B cell (primary cell): ENCODE measurements at places on chromosomes 6 and 20. TPM values are rescaled to one million over a fixed set of nuclear protein-coding genes. Genes with fewer than 3 reads are reported as not detected.

GRCh38 chr6:37368961-37369320, 15.2 kb downstream of the RNF8 start:
- no peak for DNase-seq

GRCh38 chr6:139531148-139532115, 157.0 kb upstream of the CITED2 start:
- DNase-seq = no peak

DNA sequence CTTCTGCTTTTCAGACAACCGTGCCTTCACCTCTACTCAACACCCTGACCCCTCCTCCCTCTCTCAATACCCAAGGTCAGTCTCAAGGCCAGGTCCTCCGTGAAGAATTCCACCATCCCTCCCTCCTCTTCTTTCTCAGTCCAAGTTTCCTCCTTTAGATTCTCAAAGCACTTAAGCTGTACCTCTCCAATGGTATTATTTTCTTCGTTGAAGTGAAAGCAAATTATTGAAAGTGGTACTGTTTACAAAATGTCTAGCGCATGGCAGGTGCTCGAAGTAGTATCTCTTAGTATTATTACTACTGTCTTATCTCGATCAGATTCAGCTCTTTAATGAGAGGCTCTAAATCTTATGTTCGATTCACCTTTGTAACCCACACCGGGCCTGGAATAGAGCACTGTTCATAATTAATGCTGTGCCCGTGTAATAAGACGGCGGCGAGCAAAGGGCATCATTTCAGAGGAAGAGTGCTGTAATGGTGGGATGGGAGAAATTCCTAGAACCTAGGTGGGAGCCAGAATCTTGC, 593 bp upstream of the RALGAPB start:
- no peak for DNase-seq

- no peak for DNase-seq
Observed at GRCh38 chr6:606829-607379, 50.0 kb downstream of the HUS1B start.

GRCh38 chr6:9315966-9316650, 880.8 kb upstream of the SLC35B3 start:
- DNase-seq = no peak

- no peak for DNase-seq
Observed at GRCh38 chr6:42727087-42727611, 4.8 kb upstream of the PRPH2 start.

GRCh38 chr6:143505111-143505510, 6.4 kb downstream of the FUCA2 start:
- DNase-seq = no peak

- no peak for DNase-seq
Observed at GRCh38 chr20:19974630-19975435, 42.3 kb upstream of the NAA20 start.

DNA sequence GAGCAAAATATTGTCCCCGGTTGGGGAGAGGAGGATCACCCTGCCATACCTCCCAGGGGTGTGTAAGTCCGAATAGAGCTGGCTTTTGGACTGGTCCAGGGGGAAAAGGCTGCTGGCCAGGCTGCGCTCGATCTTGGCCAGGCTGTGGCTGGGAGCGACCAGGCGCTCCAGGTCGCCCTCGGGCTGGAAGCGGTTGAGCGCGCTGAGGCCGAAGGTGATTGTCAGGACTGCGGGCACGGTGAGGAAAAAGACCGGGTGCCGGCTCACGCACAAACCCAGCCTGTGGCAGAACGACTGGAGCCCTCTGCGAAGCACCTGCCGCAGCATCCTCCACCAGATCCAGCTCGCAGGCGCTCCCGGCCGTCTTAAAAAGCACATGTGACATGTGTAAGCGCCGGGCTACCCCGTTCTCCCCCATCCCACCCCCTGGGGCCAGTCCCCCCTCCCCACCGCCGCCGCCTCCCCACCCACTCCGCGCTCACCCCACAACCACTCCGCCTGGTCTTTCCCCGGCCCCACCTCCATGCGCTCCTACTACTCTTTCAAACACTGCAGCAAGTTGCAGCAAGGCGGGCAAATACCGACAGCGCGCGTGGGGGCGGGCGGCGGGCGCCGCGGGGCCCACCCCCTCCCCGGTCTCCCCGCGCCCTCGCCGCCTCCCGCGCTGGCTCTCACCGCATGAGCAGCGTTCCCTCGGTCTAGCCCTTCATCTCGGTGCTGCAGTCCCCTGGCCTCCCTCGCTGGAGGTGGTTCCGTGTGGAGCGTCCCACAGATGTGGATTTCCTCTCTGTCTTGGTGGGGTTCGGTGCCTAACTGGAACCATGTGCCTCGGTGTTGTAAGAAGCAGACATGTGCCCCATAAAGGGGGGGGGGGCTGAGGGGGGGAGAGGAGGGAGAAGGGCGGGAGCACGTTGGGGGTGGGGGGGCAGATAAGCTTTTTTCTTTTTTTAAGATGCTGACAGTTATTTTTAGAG, 42.4 kb downstream of the PTCHD4 start:
- no peak for DNase-seq

- no peak for DNase-seq
Observed at GRCh38 chr6:118895261-118895560, 1.3 kb downstream of the ASF1A start.

DNA sequence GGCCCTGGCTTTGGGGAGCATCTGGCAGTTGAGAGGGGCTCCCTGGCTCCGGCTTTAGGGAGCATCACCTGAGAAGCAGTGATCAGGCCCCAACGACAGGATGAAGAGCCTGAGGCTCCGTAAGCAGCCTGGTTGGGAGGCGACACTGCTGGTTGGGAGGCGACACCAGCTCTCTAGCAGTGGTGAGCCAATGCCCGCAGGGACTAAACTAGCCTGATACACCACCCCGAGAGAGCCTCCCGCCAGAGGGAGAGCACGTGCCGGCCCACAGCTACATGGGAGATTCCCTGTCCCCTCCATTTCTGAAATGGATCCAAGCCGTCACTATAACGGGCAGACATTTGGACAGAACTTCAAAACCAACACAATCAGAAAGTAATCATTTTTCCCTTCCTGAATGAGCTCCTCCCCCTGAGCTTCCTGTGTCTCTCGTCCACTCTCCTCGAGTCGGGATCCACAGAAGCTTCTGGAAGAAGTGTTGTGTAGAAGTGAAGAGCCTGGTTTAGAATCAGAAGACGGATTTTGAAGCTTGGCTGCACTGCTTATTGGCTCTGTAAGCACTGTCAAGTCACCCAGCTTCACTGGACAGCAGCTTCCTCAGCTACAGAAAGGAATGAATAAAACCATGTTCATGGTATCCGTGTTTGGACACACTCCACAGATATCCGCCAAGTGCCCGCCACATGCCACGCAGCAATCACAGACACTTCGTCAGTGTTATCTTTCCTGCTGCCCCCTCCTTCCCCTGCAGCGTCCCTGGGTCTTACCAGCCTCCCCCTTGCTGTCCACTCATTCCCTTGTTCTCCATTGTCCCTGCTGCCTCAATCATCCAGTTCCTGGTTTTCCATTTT, 199.6 kb downstream of the TTLL2 start:
- DNase-seq = no peak

DNA sequence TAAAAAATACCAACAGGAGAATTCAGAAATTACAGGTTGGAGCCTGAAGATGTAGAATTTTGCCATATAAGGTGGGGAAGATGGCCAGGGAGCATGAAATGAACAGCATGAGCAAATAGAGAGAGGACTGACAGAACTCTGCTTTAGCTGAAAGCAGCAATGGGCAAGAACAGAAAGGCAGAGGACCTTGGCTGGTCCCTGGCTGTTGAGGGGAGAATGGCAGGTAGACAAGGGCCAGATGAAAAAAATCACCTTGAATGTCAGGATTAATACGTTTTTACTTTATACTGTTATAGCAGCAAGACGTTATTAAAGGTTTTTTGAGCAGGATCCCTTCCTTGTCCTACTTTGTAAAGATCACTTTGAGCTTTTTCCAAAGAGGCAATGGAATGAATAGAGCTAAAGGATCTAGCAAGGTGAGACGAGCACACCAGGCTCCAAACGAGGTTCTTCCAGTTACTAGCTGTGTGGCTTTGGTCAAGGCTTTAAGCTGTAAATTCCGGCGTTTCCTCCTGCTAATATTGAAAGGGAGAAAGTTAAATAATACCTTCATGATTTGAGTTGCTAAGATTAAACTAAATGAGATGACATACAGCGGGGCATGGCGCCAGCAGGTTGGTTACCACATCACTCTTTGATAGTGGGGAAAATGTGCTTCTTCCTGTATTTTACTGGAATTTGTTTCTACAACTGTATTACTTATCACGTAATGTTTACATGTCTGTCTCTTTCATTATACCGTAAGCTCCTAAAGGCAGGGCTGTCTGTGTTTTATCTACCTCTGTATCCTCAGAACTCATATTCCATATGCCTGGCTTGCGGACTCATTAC, 776 bp downstream of the PPIL1 start:
- DNase-seq = peak; percentile 18

GRCh38 chr20:53941680-53942471, 128.5 kb downstream of the BCAS1 start:
- DNase-seq = peak; percentile 78

DNA sequence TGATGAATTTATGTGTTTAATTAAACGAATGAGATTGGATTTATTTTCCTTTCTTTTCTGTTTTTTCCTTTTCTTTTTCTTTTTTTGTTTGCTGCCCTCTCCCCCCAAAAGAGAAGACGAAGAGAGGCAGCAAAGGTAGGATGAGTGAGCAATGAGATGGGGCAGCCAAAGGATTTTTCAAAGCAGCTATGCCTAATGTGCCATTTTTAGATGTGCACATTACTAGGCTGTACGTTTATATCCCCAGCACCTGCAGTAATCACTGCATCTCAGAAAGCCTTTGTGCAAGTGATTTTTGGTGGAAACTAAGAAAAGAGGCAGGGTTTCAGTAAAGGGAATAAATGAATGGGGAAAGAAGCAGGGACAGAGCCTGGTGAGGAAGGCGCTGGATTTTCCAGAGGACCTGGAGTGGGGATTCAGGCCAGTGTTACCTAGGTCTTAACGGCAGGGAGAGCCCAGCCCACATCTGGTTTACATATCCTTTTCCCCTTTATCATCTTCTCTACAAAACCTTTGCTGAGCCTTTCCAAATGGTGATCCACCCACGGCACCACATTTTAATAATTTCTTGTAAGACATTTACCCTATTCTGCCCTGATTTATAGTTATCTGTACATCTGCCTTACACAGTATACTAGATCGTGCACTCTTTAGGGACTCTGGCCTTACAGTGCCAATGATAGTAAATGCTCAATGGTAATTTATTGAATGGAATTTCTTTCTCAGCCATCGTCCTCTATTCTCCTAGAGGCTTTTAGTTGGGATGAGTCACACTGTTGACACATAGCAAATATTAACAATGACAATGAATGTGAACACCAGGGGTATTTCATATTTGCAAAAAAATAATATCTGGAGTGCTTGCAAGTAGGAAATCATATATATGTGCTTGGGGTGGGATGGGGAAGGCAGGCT, 38.3 kb upstream of the ATXN1 start:
- no peak for DNase-seq

- DNase-seq = no peak
Observed at GRCh38 chr6:165697171-165697570, 34.1 kb upstream of the PDE10A start.

GRCh38 chr6:144195671-144196270, 45.5 kb downstream of the STX11 start:
- DNase-seq = no peak

DNA sequence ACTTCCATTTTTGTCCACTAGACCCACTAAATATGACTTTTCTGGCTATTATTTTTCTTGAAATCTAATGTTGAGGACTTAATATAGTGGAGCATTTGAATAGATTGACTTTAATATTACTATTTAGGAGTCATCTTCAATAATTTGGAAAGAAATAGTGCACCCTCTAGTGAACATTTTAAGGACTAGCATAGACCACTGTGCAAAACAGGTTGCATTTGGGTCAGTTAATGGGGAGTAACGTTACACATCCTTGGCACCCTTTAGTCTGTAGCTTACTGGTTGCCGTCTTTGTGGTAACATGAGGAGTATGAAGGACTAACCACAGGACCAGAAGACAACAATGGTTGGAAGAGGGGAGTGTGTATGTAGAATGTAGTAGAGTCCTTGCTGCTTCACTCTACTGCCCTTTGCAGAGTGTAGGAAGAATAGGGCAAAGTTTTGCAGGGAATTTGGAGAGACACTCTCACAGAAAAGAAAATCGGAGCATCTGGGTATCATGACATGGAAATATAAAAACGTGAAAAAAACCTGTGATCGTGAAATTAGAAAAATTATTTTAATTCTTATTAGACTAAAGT, 25.2 kb downstream of the RFPL4B start:
- no peak for DNase-seq

DNA sequence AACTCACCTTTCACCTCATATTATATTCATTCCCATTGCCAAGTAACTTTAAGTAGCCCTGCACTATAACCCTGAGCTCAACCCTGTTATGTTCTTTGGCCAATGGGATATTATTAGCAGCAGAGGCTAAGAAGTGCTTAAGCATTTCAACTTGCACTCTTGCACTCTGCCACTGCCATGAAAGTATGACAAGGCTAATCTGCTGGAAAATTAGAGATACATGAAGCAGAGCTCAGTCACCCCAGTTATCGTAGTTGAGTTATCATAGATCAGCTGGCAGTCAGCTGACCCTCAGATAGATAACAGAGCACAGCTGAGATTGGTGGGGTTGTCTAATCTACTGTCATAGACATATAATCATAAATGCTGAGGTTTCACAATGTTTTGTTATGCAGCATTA, 209.4 kb upstream of the RUNX2 start:
- DNase-seq = no peak

DNA sequence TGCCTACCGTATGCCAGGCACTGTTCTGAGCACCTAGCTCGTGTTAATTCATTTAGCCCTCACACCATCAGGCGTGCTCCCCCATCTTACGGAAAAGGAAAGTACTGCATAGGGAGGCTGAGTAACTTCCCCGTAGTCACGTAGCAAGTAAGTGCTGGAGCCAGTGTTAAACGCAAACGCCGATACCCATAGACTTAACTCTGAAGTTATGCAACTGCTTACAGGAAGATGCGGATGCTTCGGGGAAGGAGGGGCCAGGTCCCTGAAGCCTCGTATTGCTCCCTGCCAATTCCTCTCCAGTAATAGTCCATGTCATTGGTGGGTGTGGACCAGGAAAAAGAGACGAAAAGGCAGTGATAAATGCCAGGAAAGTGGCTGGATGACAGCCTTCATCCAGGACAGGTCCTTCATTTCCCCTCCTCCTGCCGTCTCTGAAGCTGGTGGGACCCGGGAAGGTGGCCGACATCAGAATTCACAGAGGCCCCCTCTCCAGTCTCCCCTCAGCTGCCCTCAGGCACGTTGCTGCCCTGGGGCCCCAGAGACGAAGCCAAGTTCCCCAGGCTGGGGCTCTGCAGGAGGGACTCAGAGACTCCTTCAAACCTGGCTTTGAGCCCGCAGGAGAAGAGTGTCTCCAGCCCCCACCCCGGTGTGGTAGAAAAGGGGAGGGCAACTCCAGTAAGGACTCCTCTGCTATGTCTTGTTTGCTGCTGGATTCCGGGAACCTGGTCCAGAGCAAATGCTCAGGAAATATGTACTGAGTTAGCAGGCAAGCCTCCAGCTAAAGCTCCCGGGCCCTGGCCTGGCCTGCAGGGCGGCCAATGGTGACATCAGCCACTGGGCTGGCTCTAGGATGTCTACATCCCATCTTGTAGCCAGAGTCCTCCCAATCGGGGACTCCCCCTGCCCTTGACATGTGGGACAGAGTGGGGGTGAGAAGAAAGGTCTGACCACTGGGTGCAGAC, 37.8 kb downstream of the RAB44 start:
- DNase-seq = peak; percentile 74

GRCh38 chr20:48060841-48061720, 275.8 kb upstream of the SULF2 start:
- no peak for DNase-seq

DNMT3B gene
- total RNA-seq = 0.36 and 0.47 TPM in 2 replicates

SLC17A5 gene
- 8.0 and 8.2 TPM in 2 replicates for total RNA-seq

TOX2 gene
- 4.1 and 6.3 TPM in 2 replicates for total RNA-seq

C6orf52 gene
- 1.2 TPM in 1 of 2 replicates, not detected in the other for total RNA-seq

SMLR1 gene
- not detected in 2 replicates for total RNA-seq

MCM8 gene
- total RNA-seq = 13.7 and 13.8 TPM in 2 replicates

ID4 gene
- not detected in 2 replicates for total RNA-seq

LYRM2 gene
- total RNA-seq = 31.4 and 33.7 TPM in 2 replicates
